ENCODE measurements at places on chromosomes 3 and 15. TPM values are rescaled to one million over a fixed set of nuclear protein-coding genes. Genes with fewer than 3 reads are reported as not detected.

GRCh38 chr3:144770281-144770680 lies 798.7 kb downstream of the DIPK2A start:
- DNase-seq = no peak

DNA sequence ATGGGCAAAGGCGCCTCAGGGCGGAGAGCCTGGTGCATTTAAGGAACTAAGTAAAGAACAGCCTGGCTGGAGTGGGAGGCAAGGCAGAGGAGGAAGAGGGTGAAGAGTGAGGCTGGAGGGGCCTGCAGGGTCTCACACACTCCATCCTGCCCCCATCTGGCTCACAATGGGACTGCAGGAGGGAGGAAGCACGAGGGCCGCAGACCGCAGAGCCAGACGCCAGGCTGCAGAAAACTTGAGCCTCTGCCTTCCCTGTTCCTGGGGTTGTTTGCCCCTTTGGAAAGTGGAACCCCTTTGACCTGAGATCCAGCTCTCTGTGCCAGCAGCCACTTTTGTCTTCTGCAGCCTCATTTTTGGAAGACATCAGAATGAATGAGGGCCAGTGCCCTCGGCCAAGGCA lies 138.0 kb downstream of the SRGAP3 start:
- no peak for DNase-seq

The CLEC3B gene
- 22.3 TPM for polyA plus RNA-seq

The PLCB2 gene
- polyA plus RNA-seq = 0.22 TPM

The GOLGA8J gene
- not detected for polyA plus RNA-seq

The EAF2 gene
- 0.40 TPM for polyA plus RNA-seq
